ENCODE measurements at places on chromosomes 4 and X.
A peak's percentile ranks its signal among the peaks of the same experiment; 100 is the strongest.

GRCh38 chrX:24672701-24673190 is 21.0 kb upstream of the POLA1 start:
- peak overlapping the region; percentile 13 for H3K27ac ChIP-seq
- H3K4me1 ChIP-seq = no peaks in the 10 kb centered on the region
- no peak overlapping the region for H3K4me3 ChIP-seq
- H3K36me3 ChIP-seq = no peaks in the 10 kb centered on the region
- no peaks in the 10 kb centered on the region for H3K27me3 ChIP-seq

GRCh38 chrX:12423346-12423745 is 285.1 kb downstream of the FRMPD4 start:
- no peaks in the 10 kb centered on the region for H3K27me3 ChIP-seq
- H3K4me3 ChIP-seq = no peak overlapping the region
- no peak overlapping the region for H3K27ac ChIP-seq
- no peaks in the 10 kb centered on the region for H3K36me3 ChIP-seq

DNA sequence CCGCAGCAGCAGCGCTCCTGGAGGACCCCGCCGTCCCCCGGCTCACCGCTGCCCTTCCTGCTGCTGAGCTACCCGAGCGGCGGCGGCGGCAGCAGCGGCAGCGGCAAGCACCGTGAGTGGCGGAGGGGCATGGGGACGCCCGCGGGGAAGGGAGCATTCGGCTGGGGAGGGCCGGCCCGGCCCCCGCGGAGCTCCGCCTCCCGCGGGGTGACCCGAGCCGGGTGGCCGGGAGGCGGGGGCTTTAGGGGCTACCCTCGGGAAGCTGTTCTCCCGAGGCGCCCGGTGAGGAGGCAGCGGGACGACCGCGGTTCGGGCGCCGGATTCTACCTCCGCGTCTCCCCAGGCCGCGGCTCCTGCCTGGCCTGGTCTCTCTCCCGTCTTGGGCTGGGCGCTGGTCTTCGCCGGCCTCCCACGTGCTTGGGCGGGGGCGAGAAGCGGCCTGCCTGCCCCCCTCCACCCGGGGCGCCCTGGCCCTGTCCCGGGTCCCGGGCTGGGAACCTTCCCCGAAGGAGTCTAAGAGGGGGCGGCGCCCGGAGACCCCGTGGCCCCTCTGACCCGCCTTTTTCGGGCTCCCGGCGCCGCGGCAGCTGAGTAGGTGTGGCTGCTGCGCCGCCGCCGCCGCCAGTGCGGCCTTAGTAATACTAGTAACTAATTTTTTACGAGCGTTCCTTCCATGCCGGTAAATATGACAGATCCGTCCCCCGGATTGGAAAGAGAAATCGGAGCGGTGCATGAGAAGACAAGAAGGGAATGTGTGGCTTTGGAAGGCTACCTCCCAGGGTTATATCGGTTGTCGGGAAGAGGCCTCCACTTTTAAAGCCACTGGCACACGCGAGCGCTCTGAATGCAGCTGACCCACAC is 16.4 kb upstream of the RUFY3 start:
- DNase-seq = peak; percentile 49
- no peaks in the 10 kb centered on the region for H3K36me3 ChIP-seq
- H3K27me3 ChIP-seq = no peaks in the 10 kb centered on the region
- no peaks in the 10 kb centered on the region for H3K4me1 ChIP-seq
- peak overlapping the region; percentile 79 for H3K27ac ChIP-seq
- H3K4me3 ChIP-seq = peak overlapping the region; percentile 81

DNA sequence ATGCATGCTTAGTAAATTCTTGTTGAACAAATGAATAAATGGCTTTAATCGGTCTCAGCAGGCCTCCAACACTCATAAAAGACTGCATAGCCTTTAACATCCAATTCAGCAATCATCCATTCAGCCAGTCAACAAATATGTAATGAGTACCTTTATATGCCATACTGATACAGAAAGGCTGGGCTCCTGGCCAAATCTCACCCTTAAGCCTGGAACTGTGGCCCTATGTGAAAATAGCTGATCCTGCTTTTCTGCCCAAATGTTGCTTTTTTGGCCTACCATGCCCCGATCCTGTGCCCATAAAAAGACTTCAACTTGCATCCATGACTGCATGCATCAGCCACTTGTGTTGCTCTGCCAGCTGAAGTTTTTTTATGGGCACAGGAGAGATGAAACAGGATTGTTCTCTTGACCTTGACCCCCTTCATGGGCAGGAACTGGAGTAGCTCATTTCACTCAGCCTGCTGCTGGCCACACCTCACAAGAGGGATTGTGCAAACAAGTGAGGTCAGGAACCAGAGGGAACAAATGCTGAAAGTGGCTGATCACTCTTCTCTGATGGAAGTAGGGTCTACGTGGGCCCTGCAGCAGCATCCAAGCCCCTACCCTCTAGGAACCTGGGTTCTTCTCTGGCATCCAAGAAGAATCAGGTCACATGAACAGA is 75.6 kb downstream of the NPY1R start:
- H3K36me3 ChIP-seq = no peaks in the 10 kb centered on the region
- no peak for DNase-seq
- H3K4me3 ChIP-seq = no peak overlapping the region
- H3K4me1 ChIP-seq = no peaks in the 10 kb centered on the region

DNA sequence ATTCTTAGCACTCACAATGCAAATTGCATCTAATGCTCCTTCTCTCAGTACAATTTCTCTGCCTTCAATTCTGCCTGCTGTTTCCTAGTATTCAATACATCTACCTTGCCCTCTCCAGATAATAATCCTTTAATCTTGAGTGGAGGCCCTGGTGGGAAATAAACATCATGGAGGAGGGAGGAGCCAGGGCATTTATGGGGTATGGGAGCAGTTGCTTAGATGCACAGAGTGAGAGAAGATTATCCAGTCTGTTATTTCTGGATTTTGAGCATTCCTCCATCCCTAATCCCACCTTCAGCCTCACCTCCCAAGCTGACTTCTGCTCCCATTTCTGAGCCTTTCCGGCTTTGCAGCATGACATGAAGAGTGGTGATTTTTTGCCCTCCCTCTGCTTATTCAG is 127.9 kb upstream of the PPP3CA start:
- no peaks in the 10 kb centered on the region for H3K27me3 ChIP-seq
- no peaks in the 10 kb centered on the region for H3K36me3 ChIP-seq
- H3K27ac ChIP-seq = no peak overlapping the region
- no peaks in the 10 kb centered on the region for H3K4me1 ChIP-seq
- no peak overlapping the region for H3K4me3 ChIP-seq

Measured in tibial nerve (tissue), 4 donors.